ENCODE measurements at places on chromosomes 7 and 10.

GRCh38 chr7:128458956-128459355 is 3.3 kb downstream of the HILPDA start:
- DNase-seq: no peak

GRCh38 chr10:28664369-28664740 is 13.0 kb upstream of the BAMBI start:
- no peak for DNase-seq

DNA sequence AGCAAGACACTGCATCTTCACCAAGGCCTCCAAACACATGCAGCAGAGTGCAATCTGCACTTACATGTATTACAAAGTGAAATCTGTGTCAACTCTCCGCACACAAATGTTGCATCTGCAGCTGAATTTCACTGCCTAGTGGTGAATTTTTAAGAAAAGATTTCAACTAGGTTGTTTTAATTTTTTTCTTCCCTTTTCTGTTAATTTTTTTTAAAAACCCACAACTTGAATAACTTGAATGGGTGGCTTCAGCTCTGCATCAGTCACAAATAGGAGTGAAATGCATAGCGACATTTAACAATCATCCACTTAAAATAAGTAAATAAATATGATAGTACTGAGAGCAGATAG is 5.9 kb downstream of the HOXA13 start:
- no peak for DNase-seq

- DNase-seq: no peak
Measured at GRCh38 chr10:3471472-3471871, 298.9 kb upstream of the PITRM1 start.

GRCh38 chr7:101185258-101185839 is 5.3 kb upstream of the NAT16 start:
- no peak for DNase-seq

DNA sequence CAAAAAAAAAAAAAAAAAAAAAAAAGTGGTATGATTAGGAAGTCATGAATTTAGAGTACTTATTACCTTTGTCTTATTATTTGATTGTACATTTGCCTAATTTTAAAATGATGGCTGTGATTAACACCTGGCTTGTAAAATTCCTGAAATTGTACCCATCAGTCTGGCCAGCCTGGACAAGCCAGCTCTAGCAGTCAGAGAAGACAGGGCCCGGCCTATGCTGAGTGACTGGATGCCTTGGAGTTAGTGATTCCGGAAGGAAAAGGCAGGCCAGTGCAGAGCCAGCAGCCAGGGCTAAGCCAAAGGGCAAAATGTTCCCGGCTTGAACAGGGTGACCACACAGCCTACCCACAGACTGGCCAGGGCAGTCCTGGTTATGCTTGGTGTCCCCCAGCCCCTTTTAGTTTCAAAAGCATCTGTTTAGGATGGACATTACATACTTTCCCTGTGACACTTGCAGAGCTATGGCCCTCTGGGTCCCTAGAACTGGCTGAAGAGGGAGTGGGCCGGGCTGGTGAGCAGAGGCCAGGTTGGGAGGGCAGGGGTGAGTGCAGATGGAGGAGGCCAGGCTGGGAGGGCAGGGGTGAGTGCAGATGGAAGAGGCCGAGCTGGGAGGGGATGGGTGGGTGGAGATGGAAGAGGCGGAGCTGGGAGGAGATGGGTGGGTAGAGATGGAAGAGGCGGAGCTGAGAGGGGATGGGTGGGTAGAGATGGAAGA is 61.7 kb downstream of the PROSER2 start:
- no peak for DNase-seq

DNA sequence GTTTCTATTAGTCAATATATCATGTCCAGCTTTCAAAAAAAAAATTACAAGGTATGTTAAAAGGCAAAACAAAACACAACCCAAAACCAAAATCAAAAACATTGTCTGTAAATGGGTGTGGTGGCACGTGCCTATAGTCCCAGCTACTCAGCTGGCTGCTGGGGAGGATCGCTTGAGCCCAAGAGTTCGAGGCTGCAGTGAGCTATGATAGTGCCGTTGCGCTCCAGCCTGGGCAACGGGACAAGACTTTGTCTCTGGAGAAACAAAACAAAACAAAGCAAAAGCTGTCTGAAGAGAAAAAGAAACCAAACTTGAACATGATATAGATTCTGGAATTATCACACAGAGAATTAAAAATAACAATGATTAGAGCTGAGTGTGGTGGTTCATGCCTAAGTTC is 10.3 kb upstream of the CPA5 start:
- no peak for DNase-seq

DNA sequence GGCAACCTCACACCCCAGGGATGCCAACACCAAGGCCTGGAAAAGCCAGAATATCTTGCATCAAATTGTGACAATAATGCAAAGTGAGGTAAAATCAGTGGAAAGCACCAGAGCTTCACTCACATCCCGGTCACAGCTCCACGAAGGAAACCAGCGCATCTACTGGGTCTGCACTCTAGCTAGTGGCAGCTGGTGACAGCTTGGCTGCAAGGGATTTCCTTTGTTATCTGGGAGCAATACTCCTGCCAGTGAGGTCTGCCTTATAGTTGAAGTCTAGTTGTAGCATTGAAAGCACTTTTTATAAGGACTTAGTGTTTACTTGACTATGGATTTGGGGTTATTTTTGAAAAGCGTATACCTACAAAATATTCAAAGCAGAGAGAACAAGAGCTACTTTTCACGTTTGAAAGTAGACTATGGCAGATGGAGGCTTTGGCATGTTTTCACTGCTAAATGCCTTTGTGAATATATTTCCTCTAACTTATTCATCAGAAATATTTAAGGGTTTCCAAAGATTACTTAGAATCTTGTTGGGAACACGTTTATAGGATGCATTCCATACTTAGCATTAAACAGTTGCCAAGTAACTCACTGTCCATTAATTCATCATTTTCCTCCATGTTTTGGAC is 26.1 kb downstream of the WDFY4 start:
- DNase-seq: no peak

- no peak for DNase-seq
Measured at GRCh38 chr7:134639683-134640279, 6.9 kb upstream of the BPGM start.

DNA sequence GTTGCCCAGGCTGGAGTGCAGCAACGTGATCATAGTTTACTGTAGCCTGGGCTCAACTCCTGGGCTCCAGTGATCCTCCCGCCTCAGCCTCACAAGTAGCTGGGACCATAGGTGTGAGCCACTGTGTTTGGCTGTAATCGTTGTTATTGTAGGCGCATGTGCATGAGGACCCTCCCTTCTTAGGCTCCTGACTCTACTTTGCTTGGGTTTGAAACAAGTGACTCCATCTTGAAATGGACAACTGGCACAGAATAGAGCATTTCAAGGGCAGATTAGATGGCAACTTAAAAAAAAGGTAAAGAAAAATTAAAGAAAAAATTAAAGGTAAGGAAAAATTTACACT is 15.4 kb upstream of the GIMAP8 start:
- no peak for DNase-seq
